ENCODE measurements at places on chromosomes 7 and 10.

- DNase-seq = no peak
Observed at GRCh38 chr7:31061185-31061584, 9.1 kb downstream of the ADCYAP1R1 start.

DNA sequence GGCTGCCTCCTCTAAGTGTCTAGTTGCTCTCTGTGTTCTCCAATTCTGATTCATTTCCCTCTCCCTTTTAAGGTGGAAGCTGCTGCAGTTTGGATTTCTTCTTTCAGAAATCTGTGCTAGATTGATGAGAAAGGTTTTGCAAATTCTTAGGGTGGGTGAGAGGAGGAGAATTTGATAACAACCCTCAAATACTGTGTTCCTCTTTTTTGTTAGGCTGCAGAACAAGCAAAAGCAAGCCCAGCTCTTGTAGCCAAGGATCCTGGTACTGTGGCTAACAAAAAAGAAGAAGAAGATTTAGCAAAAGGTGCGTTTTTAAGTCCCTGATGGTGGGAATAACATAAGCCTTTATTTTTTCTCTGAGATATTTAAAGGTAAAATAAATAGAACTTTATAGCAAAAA lies 49.1 kb downstream of the STAM start:
- DNase-seq = no peak

GRCh38 chr10:127925471-127926207 lies 18.7 kb downstream of the PTPRE start:
- DNase-seq = no peak

- DNase-seq = no peak
Observed at GRCh38 chr10:58919927-58920654, 256.4 kb upstream of the PHYHIPL start.

GRCh38 chr7:28726555-28726954 lies 231.6 kb downstream of the TRIL start:
- DNase-seq = no peak

DNA sequence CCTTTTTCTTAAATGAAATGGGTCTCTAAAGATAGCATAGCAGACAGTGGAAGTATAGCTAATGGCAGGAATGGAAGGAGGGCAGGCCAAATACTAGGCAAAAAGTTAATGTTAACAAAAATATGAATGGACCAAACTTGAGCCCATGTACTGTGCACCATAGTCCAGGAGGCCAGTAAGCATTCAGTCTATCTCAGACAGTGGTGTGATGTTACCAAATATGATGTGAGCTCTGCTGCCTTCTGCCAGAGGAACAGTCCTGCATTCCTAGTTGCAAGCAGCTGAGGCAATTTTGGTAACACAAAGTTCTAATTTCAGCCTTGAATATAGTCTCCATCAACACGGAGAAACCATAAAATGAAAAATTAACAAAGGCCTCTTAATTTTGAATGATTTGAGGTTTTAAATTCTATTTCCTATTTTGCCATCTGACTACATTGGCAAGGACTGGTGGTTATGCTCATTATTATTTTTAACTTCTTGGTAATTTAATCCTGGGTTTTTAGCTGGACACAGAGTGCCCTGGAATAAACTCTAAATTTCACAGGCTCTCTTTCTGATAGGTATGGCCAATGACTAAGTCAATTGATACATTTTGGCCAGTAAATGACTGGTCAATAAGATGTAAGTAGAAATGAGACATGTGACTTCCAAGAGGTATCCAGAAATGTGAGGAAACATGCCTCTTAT lies 317.0 kb upstream of the MYO3A start:
- no peak for DNase-seq

- DNase-seq = no peak
Observed at GRCh38 chr7:45089341-45089891, 647 bp upstream of the NACAD start.

DNA sequence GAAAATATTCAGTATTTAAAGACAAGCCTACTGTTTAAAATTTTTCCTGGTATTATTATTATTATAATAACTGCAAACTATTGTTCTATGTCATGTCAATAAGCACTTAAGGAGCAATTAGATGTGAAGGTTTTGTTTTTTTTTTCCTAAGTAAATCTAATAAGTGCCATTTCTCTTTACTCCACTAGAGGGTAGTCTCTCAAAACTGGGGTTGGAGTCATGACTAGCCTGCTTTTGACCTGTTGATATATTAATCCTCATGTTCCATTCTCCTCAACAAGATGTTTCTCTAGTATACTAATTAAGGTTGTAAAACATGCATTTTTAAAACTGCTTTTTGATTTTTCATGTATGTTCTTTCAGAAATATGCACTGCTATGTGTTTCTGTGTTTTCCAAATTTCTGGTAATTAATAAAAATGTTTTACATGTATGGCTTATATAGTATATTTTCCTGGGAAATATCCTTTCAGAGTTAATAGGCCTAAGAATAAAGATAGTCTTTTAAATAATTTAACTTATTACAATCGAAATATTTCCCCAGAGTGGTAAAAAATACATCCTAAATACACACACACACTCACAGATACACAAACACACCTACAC lies 1.0 kb upstream of the LRRN3 start:
- DNase-seq = no peak

DNA sequence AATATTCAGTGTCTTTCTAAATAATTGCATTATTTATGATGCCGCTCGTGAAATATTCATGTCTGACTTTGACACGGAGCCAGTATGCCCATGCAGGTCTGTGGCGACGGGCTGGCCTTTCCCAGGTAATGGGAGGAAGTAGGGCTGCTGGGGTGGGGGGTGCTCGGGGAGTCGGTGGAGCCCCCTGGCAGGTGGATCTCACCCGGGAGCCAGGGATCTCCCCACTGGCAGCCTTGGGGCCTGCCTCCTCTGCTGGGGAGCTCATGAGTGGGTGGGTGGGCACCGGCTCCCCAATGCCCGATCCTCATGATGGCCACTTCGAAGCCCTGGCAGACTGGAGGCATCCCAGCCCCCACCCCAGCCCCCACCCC lies 52.8 kb downstream of the PWWP2B start:
- no peak for DNase-seq

- DNase-seq = no peak
Observed at GRCh38 chr10:75002967-75003594, 108.4 kb upstream of the SAMD8 start.

- no peak for DNase-seq
Observed at GRCh38 chr7:157903710-157904109, 566.9 kb downstream of the DNAJB6 start.

- DNase-seq = no peak
Observed at GRCh38 chr10:128070161-128070560, 56.1 kb downstream of the MKI67 start.

DNA sequence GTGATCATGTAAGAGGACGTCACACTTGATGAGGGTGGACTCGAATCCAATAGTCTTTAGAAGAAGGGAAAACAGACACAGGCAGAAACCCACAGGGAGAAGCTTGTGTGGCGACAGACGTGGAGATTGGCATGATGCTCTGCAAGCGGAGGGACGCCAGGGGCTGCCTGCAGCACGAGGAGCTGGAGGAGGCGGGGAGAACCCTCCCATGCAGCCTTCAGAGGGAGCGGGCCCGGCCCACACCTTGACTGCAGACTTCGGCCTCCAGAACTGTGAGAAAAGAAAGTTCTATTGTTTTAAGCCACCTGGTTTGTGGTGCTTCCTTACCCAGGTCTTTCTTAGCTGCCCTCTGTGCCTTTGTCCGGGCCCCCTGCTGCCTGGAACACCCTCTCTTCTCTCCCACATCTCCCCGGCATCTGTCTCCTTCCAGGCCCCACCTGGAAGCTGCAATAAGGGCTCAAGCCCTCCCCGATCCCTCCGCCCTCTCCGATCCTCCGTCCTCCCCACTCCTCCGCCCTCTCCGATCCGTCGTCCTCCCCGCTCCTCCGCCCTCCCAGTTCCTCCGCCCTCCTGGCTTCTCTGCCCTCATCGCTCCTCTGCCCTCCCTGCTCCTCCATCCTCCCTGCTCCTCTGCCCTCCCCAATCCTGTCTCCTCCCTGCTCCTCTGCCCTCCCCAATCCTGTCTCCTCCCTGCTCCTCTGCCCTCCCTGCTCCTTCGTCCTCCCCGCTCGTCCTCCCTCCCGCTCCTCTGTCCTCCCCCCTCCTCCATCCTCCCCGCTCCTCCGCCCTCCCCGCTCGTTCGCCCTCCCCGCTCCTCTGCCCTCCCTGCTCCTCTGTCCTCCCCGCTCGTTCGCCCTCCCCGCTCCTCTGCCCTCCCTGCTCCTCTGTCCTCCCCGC lies 17.4 kb upstream of the PRKAG2 start:
- DNase-seq = no peak

DNA sequence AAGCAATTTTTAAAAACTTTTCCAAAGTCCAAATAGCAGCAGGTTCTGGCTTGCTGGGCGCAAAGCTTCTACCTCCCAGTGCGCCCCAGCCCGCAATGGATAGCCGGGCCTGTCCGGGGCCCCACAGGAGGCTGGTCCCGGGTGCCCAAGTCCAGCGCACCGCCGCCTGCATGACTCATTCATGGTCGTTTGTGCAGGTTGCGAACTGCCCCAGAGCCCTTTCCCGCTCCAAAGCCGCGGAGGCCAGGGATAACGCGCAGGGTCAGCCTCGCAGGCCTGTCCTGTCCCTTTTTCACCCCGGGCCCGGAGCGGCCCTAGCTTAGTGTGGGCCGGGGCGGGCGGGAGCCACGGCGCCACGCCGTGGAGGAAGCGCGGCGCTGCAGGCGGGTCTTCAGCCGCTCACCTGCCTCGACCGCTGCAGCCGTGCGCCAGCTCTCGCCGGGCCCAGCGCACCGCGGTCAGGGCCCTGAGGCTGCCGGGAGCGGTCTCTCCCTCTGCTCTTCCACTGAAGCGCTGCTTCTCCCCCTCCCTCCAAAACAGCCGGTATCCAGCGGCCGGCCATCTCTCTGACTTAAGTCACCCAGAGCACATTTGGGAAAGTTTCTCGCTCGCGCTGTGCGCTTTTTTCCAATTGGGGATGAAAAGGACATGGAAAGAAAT lies 1.7 kb upstream of the EGR2 start:
- DNase-seq = peak; percentile 30

DNA sequence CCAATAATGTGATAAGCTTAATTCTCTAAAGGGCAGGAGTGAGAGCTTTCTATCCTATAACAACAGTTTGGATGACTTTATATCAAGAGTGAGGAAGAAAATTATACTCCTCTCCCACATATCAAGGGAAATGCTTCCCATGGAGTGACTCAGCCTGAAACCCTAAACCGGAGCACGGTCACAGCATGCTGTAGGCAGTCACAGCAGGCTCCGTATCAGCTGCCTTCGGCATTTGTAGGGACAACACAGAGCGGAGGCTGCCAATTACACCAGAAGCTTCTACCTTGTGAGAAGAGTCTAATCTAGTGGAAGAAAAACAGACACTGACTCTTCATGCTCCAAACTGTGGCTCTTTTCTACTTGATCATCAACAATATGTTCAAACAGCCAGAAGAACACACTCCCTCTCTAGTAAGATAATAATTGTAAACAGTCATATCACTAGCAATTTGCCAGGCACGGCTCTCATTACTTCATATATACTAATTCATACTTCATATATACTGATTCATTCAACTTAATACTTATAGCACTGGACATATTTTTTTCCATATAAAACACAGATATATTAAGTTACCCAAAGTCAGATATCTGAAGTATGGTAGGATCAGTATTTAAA lies 65.9 kb downstream of the DGKB start:
- no peak for DNase-seq

DNA sequence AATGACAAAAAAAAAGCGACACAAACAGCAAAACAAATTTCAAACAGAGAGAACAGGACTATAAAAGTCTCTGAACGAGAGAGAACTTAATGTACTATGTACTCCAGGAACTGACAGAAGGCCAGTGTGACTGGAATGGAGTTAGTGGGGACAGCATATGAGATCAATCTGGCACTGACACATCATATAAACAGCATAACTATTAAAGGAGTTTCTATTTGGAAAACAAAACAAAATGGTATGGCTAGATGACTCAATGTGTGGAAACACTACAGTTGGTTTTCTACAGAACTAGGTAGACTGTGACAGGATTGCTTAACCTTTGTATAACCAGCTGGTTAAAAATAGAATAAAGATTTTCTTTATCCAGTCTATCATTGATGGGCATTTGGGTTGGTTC lies 232.9 kb upstream of the KAT6B start:
- DNase-seq = no peak
